ENCODE measurements at places on chromosomes 1 and 21.

DNA sequence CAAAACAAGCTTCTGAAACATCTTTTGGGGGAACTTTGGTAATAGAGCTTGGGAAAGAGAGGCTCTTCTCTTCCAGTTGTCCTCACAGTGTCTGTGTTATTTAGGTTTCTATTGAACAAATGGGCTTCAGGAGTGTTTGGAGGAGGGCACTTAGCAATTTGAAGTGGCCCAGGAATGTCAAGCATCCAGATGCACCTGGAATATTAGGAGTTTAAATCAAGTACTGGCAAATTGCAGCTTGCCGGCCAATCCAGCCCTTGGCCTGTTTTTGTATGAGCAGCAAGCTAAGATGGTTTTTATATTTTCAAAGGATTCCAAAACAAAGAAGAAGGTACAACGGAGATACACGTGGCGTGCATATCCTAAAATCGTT is 94.7 kb downstream of the CCDC185 start:
- DNase-seq = no peak

- peak; percentile 58 for DNase-seq
Observed at GRCh38 chr1:39898648-39899603, 2.8 kb downstream of the MYCL start.

DNA sequence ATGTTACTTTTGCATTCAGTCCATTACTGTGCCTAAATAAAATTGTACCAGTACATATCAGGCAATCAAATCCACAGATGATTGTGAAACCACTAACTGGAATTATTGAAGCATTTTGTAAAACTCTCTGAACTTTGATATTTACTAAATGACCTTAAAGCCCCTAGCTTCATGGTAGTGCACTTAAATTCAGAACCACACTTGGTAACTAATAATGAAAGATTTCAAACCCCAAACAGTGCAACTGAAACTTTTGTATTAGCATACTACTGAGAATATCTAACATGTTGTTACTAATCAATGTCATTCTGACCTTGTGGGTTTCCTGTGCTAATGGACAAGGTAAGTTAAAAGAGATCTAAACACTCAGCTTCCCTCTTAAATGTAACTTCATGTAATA is at the start of gene CFHR3:
Gene CFHR3 (plus strand): TSS at position 238 of the 400 bp plus-strand sequence. CDS start 47 bp downstream, at position 285.
- DNase-seq = no peak

GRCh38 chr21:35134309-35134708 is 85.2 kb upstream of the RUNX1 start:
- DNase-seq = no peak

DNA sequence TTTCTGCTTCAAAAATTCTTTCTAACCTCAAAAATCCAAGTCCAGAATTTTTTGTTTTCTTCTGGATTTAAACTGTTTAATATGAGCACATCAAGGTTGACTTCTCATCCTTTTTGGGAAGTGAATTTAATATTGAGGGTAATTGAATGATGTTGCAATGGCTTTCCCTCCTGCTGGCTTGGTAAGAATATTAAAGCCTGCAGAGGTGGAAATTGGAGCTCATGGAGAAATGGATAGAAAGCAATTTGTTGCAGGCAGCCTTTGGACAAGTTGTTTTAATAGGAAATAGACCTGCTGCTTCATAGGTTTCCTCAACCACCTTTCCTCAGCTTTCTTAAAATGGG is 124.7 kb downstream of the SYT2 start:
- no peak for DNase-seq

DNA sequence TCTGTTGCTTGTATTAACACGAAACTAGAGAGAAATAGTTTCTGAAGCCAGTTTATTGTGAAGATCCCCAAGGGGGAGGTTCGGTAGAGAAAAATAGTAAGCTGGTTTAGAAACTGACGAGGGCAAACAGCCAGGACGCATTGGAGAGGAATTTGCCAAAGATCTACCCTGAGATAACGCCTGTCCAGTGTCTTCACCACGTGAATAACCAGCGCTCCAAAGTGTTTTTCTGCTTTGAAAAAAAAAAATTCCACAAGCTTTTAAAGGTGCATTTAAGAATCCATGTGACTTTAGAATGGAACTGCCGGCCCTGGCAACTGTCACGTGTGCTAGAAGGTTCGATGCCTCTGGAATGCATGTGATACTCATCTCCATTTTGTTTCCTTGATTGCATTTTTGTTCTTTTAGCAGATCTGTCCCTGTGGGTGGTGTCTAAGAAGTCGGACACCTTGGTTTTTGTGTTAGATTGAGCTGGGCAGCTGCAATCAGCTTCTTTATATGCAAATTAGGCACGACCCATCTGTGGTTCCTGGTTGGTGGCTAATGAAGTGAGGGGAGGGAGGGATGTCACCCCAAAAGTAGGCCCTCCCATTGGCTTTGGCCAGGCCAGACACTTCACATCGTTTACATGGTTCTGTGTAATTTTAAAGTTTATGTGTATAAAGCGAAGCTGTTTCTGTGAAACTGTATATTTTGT is 1.3 kb upstream of the THAP3 start:
- no peak for DNase-seq

GRCh38 chr21:42039470-42039901 is 29.3 kb upstream of the ZBTB21 start:
- peak; percentile 45 for DNase-seq

GRCh38 chr1:168218658-168219057 is 7.1 kb upstream of the SFT2D2 start:
- DNase-seq = no peak

All from EL (cell line).